ENCODE measurements at places on chromosomes 1 and 21. TPM values are rescaled to one million over a fixed set of nuclear protein-coding genes. Genes with fewer than 3 reads are reported as not detected.

The OR2L3 gene
- total RNA-seq: 0.17 TPM

The RPE65 gene
- not detected for total RNA-seq

The LRIF1 gene
- total RNA-seq: 28.2 TPM

The MMEL1 gene
- 0.90 TPM for total RNA-seq

- no peak for DNase-seq
These were observed 1720.2 kb downstream of the MRPL39 start for GRCh38 chr21:23886828-23887724.

GRCh38 chr1:156124557-156125483 lies 10.3 kb downstream of the LMNA start:
- peak; percentile 59 for DNase-seq

DNA sequence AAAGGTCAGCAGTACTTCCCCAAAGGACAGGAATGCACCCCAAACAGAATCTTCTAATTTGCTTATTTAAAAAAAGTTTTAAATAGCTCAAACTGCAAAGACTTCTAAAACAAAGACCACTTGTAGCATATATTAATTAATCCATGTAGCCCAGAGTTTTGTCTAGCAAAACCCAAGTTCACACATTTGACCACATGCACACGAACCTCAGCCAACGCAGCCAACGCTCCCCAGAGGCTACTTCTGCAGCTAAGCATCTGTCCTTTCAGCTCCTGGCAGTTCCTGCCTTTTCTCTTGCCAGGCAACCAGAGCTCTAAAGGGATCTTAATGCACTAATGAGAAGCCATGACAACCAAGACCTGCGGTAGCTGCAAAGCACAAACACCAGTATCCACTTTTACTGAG lies 89.6 kb downstream of the RERE start:
- no peak for DNase-seq

DNA sequence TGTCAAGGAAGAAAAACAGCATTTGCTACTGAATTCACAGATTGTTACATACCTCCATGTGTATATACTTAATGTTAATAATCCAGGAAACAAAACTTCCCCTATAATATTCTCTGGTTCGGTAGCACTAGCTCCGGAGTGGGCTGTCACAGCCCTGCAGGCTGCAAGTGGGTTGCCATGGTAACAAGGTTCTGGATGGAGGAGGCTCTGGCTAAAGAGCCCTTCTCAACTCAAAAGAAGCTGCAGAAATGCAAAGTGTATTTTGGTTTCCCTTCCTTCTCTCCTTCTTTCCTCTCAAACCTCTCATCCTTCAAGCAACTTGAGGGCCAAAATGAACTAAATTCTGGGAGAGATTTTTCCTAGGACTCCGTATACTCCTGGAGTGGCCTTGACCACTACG lies 45.2 kb downstream of the ASTN1 start:
- no peak for DNase-seq

DNA sequence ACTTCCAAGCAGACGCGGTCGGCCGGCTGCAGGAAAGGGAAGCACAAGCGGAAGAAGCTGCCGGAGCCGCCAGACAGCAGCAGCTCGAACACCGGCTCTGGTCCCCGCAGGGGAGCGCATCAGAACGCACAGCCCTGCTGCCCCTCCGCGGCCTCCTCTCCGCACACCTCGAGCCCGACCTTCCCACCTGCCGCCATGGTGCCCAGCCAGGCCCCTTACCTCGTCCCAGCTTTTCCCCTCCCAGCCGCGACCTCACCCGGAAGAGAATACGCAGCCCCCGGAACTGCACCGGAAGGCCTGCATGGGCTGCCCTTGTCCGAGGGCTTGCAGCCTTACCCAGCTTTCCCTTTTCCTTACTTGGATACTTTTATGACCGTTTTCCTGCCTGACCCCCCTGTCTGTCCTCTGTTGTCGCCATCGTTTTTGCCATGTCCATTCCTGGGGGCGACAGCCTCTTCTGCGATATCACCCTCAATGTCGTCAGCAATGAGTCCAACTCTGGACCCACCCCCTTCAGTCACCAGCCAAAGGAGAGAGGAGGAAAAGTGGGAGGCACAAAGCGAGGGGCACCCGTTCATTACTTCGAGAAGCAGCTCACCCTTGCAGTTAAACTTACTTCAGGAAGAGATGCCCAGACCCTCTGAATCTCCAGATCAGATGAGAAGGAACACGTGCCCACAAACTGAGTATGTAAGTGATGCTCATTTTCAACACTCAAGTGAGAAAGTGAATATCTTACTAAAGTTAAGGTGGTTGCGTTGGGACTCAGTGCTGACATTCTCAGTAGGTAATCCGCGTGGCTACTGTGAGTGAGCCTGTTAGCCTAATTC lies 25.5 kb downstream of the UTS2 start:
- DNase-seq: peak; percentile 36

DNA sequence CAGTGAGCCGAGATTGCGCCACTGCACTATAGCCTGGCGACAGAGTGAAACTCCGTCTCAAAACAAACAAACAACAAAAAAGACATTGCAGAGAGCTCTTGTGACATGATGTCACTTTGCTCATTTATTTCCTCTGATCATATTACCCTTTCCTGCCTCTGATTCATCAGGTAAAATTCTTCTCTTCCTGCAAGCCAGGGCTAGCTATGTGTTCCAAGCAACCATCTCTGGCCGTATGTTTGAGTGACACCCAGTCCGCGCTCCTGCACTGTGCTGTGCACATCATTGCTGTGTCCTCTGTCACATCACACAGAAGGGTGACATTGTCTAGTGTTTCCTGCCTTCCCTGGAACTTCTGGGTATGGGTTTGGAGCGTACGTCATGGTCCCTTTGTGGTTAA lies 251.3 kb downstream of the PCP4 start:
- no peak for DNase-seq
